Cerebellum (tissue), 4 donors: ENCODE measurements at places on chromosomes 13 and 19.
A peak's percentile ranks its signal among the peaks of the same experiment; 100 is the strongest.

DNA sequence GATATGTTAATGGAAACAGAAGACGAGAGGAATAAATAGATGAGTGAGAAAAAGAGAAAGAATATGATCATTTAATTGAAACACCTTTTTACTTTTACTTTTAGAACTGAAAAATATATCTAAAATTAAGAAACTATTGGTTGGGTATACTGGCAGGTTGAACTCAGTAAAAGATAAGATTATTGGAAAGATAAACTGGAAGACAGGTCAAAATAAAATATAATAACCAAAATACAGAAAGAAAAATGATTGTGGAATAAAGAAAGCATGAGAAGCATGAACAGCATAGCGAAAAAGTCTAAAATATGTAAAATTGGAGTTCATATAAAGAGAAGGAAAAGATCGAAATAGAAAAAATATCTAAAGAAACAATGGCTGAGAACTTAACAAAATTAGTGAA lies 242.2 kb upstream of the MIR17HG start:
- no peak for DNase-seq

DNA sequence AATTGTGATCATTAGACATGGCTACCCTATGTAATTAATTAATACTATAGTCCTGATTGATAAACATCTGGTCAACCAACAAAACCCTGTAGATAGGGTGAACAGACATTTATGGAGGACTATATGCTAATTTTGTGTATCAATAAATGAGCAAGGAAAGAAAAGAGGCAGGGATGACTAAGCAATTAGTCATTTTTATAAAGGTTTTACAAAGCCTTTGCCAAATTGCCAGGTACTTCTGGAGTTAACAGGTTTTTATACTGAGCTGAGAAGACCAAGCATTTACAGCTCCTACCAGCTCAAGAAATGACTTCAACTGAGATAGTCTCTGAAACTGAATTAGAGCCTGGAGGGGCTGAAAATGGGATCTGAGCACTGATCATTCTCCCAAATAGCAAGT lies 186.8 kb upstream of the PRR20A start:
- no peak for DNase-seq

DNA sequence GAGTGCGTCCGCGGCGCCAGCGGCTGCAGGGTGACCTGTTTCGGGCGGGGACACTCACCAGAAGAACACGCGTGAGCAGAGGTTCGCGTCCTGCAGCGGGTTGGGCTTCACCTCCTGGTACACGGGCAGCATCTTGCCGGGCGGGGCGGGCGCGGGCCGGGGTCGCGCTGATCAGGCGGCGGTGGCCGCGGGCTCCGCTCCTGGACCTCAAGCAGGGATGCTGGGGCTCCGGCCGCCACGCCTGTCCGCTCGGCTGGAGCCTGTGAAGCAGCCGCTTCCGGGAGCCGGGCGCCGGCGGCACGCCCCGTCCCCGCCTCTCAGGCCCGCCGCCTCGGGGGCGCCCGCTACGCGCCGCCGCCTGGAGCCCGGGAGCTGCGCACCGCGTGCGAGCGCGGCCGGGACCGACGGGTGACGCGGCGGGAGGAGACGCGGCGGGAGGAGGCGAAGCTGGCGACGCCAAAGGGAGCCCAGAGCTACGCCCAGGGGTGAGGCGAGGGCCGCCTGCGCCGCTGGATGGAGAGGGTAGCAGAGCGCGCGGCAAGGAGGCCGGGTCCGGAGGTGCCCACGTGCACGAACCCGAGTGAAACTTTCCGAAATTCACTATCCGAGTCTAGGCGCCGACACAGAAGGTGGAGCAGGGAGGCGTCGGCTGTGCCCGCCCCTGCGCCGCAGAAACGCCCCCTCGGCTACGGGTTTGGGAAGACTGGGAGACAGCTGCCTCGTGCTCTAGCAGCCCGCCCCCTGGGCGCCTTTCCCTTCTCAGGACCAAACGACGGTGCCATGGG lies at the start of gene ABCC4:
Gene ABCC4, minus strand, starts transcription at position 269 of the 785 bp plus-strand sequence. Its CDS starts 137 bp downstream, at position 132.
- DNase-seq, result no peak

DNA sequence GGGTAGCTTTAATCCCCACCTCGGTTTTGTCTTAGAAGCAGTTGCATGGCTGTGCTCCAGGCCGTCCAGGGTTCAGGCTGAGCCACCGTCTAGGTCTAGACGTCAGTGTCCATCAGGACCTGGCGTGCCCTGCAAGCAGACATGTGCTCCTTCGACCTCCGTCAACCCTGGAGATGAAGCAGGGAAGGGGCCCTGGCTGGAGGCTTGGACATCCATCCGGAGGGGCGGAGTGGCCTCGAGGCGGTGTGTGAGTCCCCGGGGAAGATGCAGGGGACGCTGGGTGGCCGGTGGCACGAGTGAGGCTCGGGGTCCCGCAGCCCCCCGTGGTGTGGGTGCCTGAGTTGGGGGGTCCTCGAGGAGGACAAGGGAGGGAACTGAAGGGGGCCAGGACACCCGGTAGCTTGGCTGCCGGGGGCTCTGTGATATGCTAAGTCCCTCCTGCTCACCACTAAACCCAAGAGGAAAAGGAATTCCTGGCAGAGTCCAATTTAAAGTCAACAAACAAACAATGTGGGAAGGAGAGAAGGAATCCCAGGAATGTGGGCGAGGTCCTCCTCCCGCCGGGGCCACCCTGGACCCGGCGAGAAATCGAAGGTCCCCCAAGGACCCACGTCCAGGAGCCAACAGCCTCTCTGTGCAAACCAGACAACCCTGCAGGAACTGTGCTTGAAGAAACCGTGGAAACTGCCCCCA lies 14.9 kb upstream of the PTBP1 start:
- DNase-seq, result no peak

- DNase-seq, result peak; percentile 8
These were observed 904.8 kb upstream of the PCDH20 start for GRCh38 chr13:62320129-62321108.

DNA sequence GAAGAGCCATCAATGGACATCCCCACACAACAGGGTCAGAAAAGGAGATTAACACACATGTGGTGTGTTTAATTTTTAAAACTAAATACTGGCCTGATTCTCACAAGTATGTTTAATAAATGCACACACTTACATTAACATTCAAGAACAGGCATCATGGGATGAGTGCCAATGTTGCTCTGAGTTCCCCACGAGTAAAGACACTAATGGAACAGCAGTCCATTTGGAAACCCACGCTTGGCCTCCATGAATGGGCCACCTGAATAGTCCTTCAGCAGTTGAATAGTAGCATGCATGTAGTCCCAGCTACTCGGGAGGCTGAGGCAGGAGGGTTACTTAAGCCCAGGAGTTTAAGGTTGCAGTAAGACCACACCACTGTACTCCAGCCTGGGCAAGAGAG lies 195.2 kb upstream of the IPO5 start:
- DNase-seq, result no peak

GRCh38 chr19:30846102-30846501 lies 473.9 kb downstream of the ZNF536 start:
- DNase-seq, result no peak

- DNase-seq, result no peak
These were observed 14.5 kb downstream of the STARD13 start for GRCh38 chr13:33270895-33271538.

DNA sequence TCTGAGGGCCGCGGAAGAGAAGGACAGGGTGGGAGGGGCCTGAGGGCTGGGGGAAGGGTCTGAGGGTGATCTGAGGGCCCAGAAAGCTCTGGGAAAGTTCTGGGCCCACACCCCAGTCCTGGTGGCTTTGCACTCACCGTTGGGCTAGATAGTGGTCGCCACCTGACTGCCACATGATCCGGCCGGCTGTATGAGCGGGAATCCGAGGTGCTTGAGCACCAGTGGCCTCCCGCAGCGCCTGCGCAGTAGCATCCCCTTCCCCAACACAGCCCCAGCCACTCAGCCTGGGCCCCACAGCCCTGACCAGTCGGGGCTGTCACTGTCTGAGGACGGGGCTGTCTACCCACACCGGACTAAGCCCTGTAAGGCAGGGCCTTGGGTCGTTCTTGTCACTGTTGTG lies 15.0 kb downstream of the PRODH2 start:
- DNase-seq, result peak; percentile 44

DNA sequence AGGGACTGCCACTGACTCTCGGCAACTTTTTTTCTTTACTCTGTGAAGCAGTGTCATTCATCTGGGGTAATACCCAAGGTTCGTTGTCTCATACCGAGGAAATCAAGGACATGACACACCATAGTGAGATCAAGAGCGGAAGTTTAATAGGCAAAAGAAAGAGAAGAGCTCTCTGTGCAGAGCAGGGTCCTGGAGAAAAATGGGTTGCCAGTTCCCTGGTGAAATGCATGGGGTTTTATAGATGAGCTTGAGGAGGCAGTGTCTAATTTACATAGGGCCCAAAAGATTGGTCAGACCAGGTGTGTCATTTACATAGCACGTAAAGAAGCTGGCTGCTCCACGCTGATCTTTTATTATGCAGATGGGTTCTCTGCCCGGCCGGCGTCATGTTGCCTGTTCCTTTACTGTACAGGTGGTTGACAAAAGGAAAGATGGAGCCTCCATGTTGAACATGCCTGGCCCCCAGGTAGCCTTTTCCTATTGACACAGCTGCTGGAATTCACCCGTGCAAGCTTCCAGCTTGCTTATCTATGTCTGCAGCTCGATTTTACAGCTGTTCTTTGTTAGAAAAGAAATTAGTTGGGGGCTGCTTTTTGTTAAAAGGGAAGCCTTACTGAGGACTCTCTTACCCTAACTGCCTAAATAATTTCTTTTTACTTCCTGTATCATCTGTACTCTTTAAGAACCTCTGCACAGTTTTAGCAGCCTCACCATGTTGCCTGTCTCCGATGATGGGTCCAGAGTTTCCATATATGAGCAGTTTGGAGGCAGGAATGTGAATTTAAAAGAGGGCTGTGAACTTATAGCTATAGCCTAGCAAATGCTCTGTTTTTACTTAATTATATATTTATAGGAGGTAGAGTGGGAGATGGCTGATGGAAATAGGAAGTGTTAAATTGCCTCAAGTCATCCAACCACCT lies 98.0 kb upstream of the DIAPH3 start:
- no peak for DNase-seq

DNA sequence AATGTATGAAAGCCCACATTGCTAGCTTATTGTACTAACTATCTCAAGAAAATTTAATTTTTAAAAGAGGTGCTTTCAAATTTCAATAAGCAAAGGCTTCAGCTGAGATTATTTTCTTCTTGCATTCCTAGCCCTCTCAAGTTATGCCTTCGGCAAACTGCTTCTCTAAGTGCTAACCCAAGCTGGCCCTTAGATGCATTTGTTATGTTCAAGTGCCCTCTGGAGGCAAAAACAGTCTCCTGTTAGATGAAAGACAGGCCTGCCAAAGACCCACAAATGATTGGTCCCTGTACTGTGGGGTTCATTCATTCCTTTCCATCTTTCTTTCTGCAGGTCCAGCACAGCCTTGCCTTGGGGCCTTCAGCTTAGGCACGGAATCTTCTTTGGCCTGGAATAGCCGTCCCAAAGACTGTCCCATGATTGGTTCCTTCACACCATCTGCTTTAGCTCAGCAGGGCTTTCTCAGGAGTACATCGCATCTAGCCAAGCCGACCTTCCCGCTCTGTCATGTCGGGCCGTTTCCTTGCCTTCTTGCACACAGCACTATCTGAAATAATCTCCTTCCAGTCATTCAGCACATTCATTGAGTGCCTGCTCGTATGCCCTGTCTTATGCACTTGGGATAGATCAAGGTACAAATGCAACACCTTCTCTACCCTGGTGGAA lies 26.4 kb upstream of the TPTE2 start:
- no peak for DNase-seq

GRCh38 chr13:77009011-77009410 lies 17.1 kb downstream of the CLN5 start:
- DNase-seq, result no peak

DNA sequence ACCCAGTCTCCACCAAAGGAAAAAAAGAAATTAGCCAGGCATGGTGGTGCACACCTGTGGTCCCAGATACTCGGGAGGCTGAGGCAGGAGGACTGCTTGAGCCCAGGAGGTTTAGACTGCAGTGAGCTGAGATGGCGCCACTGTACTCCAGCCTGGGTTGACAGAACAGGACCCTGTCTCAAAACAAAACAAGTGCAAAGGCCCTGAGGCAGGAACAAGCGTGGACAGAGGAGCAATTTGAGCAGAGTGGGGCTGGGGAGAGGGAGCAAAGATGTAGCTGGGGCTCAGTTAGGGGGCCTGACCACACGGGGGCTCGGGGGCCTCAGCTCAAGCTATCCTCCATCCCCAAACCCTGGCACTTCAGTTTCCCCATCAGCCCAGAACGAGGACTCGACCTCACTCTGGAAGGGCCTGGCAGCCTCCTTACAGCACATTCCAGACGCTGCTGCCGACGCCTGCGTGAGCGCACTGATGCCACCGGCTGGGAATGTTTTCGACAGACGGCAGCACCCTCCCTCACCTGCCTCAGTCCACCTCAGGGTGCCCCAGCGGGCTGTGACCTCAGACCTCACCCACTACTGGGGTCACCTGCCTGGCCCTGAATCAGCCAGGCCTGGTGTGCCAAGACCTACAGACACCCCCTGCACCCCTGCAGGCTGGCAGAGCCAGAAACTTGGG lies 1.8 kb upstream of the POLRMT start:
- no peak for DNase-seq

DNA sequence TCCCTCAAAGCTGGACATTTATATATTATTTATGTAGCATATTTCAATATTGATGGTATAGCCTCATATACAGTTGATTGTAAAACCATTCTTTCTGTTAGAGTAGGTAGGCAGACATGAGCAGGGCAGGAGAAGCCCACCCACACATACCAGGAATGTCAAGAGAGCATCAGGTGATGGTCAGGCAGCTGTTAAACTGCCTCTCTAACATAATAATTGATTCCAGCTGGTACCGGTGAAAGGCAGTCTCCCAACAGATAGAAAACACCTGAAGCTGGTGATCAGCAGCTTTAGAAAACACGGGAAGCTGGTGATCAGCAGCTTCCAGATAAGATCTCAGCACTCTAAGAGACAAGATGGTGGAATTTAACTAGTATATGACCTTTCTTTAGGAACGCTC lies 132.9 kb downstream of the SLITRK6 start:
- DNase-seq, result no peak

- DNase-seq, result no peak
These were observed 10.8 kb downstream of the POU4F1 start for GRCh38 chr13:78592584-78592983.

DNA sequence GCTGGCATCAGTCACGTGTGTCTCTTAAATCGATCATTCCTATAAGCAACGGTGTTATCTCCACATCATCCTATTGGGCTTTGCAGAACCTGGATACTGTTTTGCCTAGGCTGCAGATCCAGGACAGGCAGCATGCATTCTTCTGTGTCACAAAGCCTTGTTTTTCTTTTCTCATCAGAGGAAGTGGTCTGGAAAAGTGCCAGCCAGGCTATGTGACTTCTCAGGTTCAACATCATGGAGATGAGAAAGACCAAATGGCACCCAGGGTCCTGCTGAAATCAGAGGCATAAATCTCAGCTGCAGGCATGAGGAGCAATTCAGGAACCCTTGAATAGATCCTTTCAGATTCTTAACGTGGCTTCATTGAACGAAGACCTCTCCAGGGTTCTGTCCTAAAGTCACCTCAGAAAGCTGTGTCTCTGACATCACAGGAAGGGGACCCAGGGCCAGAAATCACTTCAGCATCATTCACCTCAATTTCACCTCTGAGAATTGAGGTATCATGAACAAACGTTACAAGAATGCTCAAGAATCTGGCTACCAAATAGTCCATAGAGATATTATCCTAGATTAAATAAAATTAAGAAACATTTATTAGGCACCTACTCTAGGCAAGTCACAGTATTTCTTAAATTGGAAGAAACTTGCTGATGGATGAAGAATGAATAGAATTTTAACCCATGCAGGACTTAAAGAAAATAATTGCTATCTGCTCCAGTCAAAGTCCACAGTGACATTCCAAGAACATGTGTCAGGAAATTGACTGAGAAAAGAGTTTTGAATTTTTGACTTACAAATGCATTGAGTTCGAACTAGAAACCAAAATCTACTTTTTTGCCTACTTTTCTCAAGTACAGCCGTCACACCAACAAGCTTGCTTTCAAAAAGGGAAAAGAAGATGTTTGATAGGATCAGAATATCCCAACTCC lies 124.1 kb downstream of the COG6 start:
- DNase-seq, result no peak
